CD4-positive, alpha-beta T cell treated with Interleukin-6 at 100 ng/mL for 8 hours (primary cell): ENCODE measurements at places on chromosomes 1 and 21.
A peak's percentile ranks its signal among the peaks of the same experiment; 100 is the strongest.

- no peak for DNase-seq
Measured at GRCh38 chr1:85576266-85576641, 4.3 kb upstream of the CCN1 start.

DNA sequence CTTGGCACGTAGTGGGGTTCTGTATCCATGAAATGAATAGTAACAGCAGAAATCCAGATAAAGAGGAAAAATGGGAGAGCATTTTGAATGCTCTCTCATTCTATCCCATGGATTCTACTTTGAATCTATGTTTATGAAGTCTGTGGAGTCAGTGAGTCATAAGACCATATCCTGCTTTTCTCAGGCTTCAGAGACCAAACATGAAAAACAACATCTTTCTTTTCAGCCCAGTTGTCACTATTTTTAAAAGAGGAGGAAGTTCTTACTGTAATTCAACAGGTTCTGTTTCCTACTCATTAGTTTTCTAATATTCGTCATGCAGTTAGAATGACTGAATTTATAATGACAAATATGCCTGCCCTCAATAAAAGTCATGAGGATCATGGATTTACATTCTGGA lies 39.4 kb upstream of the CD55 start:
- DNase-seq = no peak

DNA sequence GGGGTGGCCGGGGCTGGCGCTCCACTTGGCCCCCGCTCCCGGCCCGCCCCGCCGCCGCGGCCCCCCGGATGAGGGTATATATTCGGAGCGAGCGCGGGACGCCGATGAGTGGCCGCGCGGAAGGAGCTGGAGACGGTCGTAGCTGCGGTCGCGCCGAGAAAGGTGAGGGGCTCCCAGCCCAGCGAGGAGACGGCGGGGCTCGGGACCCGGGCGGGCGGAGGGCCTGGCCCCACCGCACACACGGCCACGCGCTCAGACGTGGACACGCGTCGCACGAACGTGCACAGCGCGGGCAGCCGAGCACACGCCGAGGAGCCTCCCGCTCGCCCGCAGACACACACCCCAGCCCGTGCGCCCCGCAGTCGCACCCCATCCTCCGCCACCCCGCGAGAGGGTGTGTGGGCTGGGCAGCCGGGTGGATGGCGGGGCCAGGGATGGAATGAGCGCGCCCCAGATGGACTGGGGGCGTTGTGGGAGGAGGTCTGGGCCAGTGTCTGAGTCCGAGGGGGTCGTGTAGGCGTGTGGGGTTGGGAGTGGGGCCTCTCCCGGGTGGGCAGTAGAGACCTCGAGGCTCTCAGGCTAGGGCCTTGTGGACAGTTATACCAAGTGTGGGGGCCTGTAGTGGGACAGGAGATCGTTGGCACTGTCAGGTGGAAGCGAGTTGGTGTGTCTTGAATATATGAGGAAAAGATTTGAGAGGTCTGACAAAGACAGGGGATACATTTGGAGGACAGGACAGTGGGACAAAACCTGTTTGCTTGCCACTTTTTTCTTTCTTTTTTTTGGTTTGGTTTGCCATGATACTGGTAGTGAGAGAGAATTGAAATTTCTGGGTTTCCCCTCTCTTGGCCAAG lies at the start of gene UAP1:
UAP1 (plus strand) TSS at position 107 of the 854 bp plus-strand sequence. CDS start 4,347 bp downstream, outside the sequence.
- peak; percentile 1 for DNase-seq

- DNase-seq = no peak
Measured at GRCh38 chr1:180540697-180541594, 17.8 kb upstream of the OVAAL start.

DNA sequence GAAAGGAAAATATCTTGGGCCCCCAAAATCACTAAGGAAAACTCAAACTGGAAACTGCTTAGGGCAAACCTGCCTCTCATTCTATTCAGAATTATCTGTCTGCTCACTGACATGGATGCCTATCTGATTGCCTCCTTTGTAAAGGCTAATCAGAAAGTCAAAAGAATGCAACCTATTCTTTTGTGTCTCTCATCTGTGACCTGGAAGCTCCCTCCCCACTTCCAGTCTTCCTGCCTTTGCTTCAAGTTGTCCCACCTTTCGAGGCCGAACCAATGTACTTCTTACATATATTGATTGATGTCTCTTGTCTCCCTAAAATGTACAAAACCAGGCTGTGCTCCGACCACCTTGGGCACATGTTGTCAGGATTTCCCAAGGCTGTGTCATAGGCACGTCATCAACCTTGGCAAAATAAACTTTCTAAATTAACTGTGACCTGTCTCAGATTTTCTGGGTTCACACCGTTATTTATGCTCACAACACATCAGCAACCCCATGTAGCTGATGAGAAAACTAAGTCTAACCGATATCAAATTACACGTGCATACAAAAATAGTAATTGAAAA lies 302.3 kb upstream of the NRIP1 start:
- DNase-seq = no peak

DNA sequence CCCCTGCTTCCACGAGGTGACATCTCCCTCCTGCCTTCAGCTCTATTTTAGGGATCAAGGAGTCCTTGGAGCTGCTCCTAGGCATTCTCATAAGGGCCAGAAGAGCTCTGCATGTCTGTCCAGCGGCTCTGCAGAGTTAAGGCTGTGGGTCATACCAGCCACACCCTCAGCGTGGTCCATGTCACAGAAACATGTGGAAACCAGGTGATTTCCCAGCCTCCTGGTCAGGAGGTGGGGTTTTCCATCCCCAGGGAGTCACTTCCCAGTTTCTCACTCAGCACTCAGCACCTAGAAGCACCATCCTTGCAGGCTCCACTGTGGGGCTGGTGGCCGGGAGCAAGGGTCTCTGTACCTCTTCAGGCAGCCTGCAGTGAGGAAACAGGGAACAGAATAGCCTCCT lies 1.4 kb upstream of the TNFRSF1B start:
- DNase-seq = no peak

DNA sequence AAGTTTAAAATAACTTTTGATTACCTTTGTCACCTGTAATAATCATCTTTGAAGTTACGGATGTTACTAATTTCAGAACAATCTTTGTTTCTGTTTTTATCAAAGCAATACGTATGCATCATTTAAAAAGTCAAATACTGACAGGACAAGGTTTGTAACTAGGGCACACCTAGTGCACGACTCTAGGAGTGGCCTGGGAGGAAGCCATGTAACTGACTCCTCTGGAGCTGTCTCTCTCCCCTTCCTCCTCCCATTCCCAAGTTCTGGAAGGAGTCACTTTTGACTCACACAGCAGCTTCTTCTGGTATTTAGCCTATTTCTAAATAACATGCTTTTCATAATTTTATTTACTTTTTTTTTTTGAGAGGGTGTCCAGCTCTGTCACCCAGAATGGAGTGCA lies 11.8 kb upstream of the RAP1GAP start:
- DNase-seq = no peak

DNA sequence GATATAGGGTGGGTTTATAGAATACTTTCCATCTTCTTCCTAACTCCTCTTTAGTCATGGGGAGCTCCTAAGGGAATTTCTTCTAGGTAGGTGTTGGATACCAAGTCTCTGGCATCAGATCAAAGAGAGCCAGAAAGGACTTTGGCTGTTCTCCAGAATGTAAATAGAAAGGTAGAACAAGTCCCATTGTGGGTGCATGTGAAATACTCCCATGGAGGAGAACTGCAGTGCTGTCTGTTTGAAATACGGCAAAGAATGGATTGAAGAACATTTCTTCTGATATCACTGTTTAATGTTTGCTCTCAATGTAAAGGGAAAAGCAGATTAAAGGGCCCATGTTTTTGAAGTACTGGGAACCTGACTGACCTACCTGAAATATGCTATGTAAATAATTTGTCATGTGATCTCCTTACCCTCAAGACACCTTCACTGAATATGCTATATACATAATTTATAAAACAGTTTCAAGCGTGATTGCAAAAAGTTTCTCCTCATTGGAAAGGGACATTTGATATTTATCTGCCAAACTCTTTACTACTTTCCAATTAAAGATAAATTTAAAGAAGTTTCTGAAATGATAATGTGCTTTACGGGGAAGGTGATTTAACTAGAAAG lies 65.9 kb downstream of the LAMC1 start:
- DNase-seq = no peak

- no peak for DNase-seq
Measured at GRCh38 chr1:166307261-166308188, 140.7 kb upstream of the FAM78B start.

GRCh38 chr1:162956922-162957321 lies 95.9 kb upstream of the CCDC190 start:
- DNase-seq = no peak

GRCh38 chr1:199710974-199711373 lies 316.5 kb upstream of the NR5A2 start:
- no peak for DNase-seq

- DNase-seq = no peak
Measured at GRCh38 chr1:8025061-8025670, 943 bp downstream of the ERRFI1 start.

- DNase-seq = no peak
Measured at GRCh38 chr1:35507947-35508346, 49.3 kb downstream of the KIAA0319L start.

DNA sequence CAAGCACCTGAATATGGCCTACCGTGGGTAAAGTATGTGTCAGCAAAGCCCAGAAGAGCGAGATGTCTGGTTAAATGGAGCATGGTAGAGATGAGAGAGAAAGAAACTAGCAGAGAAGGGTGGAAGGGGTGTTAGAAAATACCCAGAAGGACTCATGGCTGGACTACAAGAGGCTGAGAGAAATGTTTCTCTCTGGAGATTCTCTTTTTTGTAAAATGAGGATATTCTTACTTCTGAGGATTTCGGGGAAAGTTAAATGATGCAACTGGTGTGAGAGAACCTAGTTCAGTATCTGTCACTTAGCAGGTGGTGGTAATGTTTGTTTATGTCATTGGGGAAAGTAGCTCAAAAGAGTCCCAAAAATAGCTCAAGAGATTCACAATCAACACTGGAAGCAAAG lies 7.2 kb upstream of the EPS15 start:
- no peak for DNase-seq

DNA sequence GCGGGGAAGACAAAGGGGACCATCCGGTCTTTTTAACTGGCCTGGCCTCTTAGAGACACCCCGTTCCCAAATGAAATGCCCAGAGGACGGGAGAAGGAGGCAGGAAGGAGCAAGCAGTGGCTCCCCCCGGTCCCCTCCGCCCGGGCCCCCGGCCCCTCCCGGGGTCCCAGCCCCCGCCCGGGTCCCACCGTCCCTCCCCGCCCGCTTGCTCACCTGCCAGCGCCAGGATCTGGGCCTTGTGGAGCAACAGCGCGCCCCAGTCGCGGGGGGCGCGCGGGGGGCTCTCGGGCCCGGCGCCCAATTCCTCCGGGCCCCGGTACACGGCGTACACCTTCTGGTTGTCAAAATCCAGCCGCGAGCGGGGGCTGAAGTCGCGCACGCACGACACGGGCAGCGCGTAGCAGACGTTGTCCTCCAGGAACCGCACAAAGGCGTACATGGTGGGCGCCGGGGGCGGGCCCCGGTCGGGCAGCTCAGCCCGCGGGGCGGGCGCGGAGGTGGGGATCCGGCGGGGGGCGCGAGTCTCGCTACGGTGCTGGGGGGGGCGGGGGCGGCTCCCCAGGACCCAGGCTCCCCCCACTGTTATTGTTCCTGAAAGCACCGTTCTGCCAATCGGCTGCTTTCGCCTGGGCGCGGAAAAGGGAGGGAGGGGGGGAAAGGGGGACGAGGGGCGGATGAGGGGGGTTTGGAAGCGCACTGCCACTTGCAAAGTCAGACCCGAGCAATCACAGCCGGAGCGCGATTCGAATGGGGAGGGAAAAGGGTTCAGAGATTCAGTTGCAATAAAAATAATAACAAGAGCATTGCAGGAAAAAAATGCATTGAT lies at the start of gene BEND5:
BEND5 (minus strand) TSS at position 499 of the 826 bp plus-strand sequence; CDS start at position 439, 60 bp downstream.
- DNase-seq = peak; percentile 57

GRCh38 chr1:44423591-44424537 lies 18.8 kb downstream of the RNF220 start:
- no peak for DNase-seq
